ENCODE measurements at places on chromosomes 2 and 18.

GRCh38 chr2:5908071-5908470 is 215.9 kb downstream of the SOX11 start:
- DNase-seq = no peak

DNA sequence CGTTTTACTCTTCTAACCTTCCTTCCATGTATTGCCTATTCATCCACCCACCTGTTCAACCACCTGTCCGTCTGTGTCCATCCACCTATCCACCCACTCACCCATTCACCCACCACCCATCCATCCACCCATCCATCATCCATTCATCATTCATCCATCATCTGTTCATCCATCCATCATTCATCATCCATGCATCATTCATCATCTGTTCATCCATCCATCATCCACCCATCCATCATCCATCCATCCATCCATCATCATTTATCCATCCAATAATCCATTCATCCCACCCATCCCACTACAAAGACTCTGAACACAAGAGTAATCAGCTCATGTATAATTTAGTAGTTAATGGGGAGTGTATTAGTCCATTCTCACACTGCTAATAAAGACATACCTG is 78.0 kb downstream of the ACOXL start:
- no peak for DNase-seq

DNA sequence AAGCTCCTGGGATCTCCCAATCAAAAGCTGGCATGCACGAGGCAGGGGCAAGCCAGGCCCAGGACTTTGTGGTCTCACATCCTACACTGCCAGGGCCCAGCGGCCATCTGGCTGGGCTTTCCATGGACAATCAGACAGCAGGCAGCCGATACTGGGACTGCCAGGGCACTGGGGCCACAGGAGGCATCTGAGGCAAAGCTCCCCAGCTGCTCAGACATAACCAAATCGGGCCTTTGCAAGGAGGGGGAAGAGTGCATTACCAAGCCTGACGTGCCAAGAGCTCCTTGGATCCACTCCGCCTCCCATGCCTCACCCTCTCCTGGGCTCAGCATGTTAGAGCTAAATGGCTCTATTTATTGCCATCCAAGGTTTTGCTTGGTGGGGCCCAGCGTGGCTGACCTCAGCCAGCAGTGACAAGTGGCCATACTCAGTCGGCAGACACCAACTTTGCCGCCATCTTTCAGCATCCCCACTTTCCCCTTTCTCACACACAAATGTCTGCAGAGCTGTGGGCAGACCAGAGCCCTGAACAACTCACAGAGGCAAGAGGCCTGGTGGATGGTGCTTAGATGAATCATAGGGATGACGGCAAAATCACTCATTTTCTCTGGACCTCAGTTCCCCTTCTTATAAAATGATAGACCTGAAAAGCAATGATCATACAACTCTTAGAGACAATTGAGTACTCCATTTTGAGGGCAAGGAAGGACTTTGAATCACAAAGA is 200.8 kb downstream of the TTC32 start:
- no peak for DNase-seq

DNA sequence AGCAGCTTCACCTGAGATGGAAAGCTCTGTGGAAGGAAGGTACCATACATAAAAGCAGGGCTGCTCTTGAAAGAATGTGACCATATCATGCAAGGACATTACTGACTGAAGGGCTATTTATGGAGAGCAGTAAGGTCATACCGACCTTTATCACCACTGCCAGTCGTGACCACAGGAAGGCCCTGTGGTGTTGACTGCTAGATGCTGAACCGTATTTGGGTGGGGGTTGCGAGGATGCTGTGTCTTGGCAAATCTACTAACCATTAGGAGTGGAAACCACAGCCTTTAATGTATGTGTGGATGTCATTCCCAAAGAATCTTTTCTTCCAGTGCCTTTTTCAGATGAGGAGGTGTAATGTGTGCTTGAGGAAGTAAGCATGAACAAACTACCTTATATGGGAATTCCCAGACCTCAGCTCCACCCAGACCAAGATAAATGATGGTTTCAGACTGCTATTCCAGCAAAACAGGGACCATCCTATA is 60.8 kb downstream of the LIMS1 start:
- no peak for DNase-seq

GRCh38 chr2:85291425-85292023 is 36.3 kb downstream of the TGOLN2 start:
- DNase-seq = no peak

DNA sequence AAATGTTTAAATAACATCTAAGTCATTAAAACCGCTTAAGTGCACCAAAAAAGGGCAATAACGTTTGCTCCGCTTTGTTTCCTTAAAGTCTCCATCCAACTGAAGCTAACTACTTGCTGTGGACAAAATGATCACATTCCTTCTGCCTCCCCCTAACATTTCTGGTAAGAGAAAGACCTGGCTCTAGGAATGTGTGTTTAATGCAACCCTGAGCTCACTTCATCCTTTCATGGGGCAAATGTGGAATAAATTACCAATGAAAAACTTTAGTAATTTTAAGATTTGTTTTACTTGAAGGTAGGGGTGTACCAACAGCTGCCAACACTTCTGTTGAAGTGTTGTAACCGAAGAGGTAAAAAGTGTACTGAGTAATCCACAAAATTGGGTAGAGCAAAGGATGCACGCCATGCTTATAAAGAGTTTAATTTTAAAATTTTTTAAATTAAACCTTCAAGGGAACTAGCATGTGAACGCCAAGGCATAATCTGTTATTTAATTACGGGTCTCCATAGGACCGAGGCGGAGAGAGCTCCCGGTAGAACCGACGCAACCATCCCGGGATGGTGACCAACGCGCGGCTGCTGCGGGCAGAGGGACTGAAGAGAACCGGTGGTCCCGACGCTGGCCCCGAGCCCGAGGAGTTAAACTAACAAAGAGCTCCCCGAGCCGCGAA is 1.1 kb downstream of the HNRNPLL start:
- DNase-seq = no peak

DNA sequence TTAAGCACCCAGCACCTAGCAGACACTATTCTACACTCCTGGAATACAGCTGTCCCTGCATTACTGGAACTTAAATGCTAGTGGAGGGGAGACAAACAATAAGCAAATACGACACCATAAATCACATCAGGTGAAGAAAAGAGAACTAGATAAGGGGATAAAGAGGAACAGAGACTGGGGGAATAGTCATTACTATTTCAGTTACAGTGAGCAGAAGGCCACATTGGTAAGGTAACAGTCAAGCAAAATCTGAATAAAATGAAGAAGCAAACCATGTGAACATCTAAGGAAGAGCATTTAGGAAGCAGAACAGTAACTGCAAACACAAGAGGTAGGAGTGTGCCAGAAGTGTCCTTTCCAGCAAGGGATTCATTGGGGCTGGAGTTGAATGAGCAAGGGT is 77.0 kb upstream of the PTPRM start:
- no peak for DNase-seq

- DNase-seq = no peak
Observed at GRCh38 chr18:77086034-77086433, 46.5 kb downstream of the MBP start.

DNA sequence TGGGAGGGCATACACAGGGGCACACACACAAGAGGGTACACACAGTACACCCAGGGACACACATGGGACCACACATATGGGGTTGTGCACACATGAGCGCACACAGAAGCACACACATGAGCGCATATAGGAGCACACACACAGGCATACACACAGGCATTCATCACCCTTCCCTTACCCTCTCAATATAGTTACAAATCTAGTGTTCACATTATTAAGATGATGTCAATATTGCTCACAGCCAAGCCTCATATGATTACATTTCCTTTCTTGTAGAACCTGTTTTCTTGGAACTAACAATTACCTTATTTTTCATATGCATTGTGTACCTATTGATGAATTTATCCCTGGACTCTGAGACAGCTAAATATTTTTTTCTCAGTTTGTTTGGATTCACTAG is 156.7 kb downstream of the FHOD3 start:
- DNase-seq = no peak

GRCh38 chr2:204264621-204265140 is 280.6 kb upstream of the PARD3B start:
- DNase-seq = no peak

DNA sequence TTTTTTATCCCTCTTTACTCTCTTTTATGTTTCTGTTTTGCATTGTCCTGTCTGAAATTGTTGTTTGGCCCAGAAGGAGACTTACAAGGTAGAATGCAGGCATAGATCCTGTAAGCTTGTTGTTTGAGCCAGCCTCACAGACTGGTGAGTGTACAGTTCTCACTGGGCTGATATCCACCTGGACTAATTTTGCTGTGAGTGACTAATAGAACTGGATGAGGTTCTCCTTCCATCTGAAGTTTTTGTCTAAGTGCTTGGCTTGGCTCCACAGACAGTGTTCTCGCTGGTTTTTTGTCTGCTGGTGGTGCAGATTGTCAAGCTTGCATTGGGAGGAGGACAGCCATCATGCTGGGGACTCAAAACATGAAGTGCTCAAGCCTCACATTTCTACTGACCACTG is 495.7 kb downstream of the TSN start:
- DNase-seq = no peak
